ENCODE measurements at places on chromosomes 2 and 18.
A peak's percentile ranks its signal among the peaks of the same experiment; 100 is the strongest.

DNA sequence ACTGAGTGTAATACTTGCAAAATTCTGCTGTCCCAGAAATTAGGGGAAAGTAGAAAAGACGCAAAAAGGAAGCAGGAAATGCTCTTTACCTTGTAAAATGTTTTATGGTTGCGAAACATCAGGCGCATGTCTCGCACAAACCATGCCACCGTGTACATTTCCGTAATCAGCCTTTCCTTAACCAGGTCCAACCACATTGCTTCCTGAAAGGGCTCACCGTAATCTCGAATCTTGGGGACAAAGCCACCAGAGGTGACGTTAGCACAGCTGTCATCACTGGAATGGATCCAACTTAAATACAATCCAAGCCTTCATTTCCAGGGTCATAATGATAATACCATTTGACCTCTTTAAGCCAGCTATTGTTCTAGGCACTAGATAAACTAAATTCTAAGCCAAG, 49.3 kb downstream of the SP110 start:
- DNase-seq, result no peak

- DNase-seq, result no peak
These were observed 149.0 kb downstream of the LNPK start for GRCh38 chr2:175852879-175853615.

DNA sequence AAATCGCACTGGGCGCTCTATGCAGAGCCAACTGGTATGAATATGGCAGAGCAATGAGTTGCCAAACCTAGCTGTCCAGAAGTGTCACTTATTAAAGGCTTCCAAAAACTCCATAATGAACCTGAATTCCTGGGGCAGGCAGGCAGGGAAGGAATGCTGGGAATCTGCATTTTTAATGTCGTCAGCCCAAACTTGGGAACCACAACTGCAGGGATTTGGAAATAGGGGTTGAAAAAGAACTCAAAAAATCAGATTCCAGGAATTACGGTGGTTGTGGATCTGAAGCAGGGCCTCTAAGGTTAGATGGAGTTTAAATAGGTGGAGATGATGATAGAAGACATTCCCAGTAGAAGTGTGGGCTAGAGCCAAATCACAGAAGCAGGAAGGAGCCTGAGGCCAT, 15.0 kb downstream of the NCKAP5 start:
- DNase-seq, result no peak

DNA sequence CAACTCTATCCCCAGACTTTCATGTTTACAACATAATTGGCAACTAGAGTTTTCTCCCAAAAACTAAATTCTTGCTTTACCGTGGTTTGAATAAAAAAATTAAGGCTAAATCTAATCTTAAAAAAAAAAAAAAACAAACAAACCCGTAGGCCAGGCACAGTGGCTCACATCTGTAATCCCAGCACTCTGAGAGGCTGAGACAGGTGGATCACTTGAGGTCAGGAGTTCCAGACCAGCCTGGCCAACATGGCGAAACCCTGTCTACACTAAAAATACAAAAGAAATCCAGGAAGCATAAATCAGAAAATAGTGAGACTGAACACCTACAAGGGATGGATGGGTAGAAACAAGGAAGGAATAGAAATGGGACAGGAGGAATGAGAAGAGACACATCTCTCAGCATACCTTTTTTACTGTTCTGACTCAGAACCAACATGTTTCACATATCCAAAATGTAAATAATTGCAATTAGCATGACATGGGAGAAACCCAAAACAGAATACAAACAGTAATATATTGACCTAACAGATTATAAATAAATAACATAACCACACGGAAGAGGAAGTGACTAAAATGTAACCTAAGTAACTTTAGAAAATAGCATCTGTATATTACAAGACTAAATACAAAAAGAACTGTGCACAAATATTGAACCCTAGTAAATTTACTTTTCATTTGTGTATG, 17.5 kb downstream of the MGAT4A start:
- DNase-seq, result no peak

GRCh38 chr2:86023366-86023712, 82.3 kb downstream of the POLR1A start:
- DNase-seq, result no peak

DNA sequence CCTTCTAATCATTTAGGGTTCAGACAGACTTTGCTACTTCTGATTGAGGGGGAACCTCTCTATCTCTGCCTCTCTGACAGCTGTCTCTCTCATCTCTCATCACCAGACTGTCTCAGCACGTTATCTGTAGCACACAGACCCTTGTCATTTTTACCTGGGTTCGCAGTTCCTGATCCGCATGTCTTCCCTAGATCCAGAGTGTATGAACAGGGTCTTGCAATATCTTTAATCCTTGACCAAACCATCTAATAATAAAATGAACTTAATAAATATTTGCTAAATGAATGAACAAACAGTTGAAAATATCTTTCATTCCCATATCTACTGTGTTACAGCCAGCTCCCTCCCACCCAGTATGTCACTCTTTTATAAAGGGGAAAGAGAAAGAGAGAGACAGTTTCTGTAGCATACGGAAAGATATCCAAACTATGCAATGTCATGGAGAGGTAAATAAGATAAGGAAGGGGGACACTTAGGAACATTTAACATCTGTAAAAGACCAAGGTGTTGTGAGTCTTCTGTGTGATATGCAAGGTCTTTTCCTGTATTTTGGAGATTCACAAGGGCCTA, 507.6 kb downstream of the SUCLG1 start:
- DNase-seq, result no peak

DNA sequence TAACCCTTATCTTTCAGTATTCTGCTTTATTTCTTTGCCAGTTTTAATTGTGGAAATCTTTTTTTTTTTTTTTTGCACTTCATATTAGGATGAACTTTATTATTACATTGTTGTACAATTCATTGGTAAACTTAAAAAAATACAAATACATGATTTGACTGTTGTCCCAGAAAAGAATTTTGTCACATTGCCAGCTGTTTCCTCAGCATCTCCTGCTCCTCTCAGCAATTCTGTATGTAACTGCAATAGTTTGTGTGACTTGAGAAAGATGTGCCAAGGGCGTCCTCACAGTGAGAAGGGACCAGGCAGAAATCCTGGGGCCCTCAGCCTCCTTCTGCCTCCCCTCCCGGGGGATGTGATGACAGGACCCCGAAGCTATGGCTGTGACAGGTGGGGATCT, 254.4 kb downstream of the NBAS start:
- no peak for DNase-seq

DNA sequence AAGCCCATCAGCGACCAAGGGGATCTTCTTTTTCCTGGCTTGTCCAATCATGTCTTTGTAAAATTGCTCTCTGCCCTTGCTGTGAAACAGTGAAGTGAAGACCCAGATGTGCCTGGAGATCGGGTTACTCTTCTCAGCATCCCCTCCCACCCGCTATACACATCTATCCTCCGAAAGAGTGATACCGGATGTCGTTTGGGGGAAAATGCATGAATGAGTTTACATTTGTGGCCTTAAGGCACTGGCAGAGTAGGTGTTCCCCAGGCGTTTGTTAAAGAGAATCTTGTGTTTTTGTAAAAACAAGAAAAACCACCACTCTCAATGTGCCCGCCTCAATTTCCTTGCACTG, 528.3 kb downstream of the CMPK2 start:
- DNase-seq, result no peak

GRCh38 chr2:854460-854859, 96.2 kb upstream of the SNTG2 start:
- peak; percentile 33 for DNase-seq

GRCh38 chr2:76793647-76794334, 728.4 kb downstream of the LRRTM4 start:
- DNase-seq, result no peak

- no peak for DNase-seq
These were observed 226.2 kb downstream of the TNS1 start for GRCh38 chr2:217776631-217777030.

- no peak for DNase-seq
These were observed 150.5 kb upstream of the SMAD7 start for GRCh38 chr18:49101236-49101635.

- DNase-seq, result no peak
These were observed 61.0 kb downstream of the CDCA7 start for GRCh38 chr2:173415431-173416381.

GRCh38 chr2:128451084-128452023, 132.7 kb upstream of the HS6ST1 start:
- no peak for DNase-seq

DNA sequence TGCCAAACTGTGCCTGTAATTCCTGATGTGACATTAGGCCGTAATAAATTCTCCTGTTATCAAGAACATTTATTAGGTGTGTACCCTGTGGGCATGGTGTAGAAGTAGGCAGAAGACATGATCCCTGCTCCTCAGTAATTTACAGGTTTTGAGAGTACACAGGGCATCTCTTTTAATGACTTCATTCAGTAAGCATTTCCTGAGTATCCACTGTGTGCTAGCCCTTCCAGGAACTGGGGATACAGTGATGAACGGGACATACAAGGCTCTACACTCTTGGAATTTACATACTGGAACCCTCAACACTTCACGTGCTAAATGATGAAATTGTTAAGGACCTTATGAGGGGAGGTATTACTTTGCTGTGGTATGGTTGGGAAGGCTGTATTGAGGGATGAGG, 30.2 kb downstream of the DIS3L2 start:
- no peak for DNase-seq

GRCh38 chr2:27655155-27655951, 8.1 kb downstream of the SUPT7L start:
- DNase-seq, result no peak

DNA sequence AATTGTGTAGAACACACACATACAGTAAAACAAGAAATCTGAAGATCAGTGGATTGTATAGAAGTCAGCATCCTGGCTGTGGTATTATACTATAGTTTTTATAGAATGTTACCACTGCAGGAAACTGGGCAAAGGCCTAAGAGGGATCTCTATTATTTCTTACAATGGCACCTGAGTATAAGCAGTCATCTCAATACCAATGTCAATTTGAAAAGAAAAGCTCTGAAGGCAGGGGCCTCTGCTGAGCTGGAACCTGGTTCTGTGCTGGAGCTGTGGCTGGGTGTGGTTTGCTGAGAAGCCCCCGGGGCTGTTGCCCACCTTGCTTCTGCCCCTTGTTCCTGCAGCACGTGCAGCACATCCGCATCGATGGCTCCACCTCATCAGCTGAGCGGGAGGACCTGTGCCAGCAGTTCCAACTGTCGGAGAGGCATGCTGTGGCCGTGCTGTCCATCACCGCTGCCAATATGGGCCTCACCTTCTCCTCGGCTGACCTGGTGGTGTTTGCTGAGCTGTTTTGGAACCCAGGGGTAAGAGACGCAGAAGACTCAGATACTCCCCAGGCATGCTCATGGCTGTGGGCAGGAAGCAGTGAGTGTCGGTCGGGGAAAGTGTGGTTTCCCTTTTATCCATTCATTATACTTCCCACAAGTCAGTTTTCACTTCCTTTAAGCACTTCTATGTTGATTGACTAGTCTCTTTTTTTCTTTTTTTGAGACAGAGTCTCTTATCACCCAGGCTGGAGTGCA, 23.5 kb upstream of the RPL37A start:
- no peak for DNase-seq

DNA sequence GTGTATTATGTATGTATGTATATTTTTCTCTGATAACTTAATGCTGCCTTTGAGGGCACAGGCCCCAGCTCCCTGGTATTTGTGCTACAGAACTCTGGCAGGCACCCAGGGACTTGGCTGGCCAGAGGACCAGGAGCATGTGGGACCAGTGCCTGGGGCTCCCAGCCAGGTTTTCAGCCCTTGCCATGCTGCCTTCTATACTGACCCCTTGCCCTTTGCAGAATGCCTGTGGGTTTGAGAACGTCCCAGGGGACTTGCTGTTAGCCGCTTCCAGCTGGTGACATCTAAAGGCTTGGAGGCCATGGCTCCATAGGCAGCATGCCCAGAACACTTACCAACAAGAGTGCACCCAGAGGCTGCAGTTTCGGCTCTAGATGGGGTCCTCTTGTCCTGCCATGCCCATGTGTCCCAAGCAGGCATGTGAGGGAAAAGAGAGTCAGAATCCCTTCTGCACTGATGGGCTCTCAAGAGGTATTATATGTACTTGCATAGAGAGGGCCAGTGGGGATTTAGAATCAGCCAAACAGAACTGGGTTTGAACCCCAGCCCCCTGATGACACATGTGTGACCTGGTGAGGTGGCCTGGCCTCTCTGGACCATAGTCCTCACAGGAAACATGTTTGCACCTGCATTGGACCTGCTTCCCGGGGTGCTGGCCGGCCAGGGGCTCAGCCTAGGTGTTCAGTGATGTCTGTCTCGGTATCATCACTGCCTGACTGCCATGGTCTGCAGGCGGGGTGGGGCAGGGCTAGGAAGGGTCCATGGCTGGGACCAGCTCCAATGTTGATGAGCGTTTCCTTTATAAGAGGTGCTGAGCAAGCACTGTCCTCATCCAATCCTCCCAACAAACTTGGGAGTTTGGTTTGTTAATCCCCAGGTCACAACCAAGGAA, 119.2 kb upstream of the FHL2 start:
- no peak for DNase-seq

DNA sequence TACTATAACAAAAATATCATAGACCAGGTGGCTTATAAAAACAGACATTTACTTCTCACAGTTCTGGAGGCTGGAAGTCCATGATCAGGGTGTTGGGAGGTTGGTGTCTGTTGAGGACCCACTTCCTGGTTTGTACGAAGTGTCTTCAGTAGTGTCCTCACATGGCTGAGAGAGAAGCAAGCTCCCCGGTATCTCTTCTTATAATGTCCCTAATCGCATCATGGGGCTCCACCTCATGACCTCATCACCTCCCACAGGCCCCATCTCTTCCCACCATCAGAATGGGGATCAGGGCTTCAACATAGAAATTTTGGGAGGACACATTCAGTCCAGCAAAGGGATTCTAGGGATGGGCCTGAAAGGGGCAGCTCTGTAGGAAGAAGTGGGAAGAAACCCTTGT, 4.8 kb upstream of the NIFK start:
- no peak for DNase-seq

- DNase-seq, result no peak
These were observed 76.3 kb downstream of the STPG4 start for GRCh38 chr2:47078541-47079482.
